WTC11 (cell line): ENCODE measurements at places on chromosomes 6 and 20.

DNA sequence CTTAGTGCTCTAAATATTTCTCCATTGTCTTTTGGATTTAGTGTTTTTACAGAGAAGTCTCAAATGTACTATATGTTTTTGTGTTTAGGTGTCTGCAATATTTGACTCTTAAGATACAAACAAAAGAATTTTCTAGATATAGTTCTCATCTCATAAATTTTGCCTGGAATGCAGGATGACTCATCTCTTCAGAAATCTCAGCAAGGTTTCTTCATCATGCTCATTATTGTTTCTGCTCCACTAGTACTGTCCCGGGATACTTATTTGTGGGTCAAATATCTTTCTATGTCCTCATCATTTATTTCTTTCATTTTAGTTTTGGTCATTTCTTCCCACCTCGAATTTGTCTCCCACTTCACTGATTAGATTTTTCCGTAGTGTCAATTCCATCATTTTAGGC, 9.5 kb downstream of the AHI1 start:
- no peak for DNase-seq

- no peak for DNase-seq
These were observed 25.0 kb downstream of the NDUFAF5 start for GRCh38 chr20:13809855-13810254.

GRCh38 chr6:22042706-22043105, 254.1 kb downstream of the PRL start:
- DNase-seq, result no peak

- DNase-seq, result no peak
These were observed 95.8 kb upstream of the UST start for GRCh38 chr6:148650941-148651505.

GRCh38 chr6:116268589-116269293, 11.0 kb downstream of the TSPYL1 start:
- no peak for DNase-seq

- no peak for DNase-seq
These were observed 391.9 kb downstream of the FRK start for GRCh38 chr6:115668781-115669180.

- no peak for DNase-seq
These were observed 13.3 kb downstream of the NFATC2 start for GRCh38 chr20:51529081-51529681.

DNA sequence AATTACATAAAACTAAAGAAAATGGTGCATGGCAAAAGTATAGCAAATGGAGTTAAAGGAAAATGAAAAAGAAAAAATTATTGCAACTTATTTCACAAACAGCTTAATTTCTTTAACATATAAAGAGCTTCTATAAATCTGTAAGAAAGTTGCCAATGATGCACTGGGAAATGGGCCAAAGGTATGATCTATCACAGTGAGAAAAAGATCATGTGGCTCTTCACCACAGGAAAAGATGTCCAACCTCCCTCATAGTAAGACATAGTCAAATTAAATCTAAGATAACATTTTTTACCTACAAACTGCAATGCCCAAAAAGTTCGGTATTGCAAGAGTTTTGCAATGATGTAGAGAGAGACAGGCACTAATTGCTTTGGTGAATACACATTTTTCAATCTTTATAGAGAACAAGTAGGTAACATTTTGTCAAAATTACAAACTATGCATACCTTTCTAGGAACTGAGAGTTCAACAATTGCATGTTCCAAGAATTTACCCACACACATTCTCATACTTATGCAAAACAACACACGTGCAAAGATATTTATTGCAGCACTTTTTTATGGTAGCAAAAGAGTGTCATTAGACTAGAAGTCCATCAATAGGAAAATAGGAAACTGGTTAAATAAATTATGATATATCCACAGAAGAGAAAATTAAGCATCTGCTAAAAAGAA, 372.6 kb downstream of the QKI start:
- DNase-seq, result no peak

GRCh38 chr20:32140603-32141002, 31.1 kb downstream of the TM9SF4 start:
- no peak for DNase-seq

DNA sequence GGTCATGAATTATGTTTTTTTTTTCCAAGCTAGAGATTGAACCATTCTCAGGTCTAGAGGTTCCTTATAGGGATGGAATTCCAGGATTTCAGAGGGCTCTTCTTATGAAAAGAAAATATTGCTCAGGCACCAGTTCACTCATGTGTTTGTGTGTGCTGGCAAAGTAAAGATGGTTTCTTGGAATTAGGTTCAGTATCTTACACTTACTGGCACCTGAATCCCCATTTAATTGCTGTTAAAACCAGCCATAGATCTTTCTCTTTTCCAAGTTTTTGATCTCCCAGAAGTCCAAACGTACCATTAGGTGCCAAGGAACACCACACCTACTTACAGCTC, 508.4 kb downstream of the CDH26 start:
- no peak for DNase-seq

GRCh38 chr6:149488815-149489214, 4.0 kb upstream of the ZC3H12D start:
- no peak for DNase-seq

- no peak for DNase-seq
These were observed 137.2 kb downstream of the MAP3K4 start for GRCh38 chr6:161128680-161129196.

DNA sequence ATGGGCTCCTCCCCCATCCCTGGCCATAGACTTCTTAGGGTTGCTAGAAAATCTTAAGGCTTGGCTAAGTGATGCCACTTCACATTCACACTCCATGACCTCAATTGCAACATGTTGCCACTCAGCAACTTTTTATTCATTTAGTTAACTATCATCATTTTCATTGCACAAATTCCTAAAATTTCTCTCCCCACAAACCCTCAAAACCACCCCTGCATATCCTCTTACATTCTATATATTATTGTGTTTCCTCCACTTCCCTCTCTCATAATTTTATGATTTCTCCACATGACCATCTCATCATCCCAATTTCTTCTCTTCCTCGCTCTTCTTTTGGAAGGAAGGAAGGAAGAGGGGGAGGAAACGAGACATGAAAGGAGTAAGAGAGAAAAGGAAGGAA, 436.0 kb downstream of the HACE1 start:
- DNase-seq, result no peak

DNA sequence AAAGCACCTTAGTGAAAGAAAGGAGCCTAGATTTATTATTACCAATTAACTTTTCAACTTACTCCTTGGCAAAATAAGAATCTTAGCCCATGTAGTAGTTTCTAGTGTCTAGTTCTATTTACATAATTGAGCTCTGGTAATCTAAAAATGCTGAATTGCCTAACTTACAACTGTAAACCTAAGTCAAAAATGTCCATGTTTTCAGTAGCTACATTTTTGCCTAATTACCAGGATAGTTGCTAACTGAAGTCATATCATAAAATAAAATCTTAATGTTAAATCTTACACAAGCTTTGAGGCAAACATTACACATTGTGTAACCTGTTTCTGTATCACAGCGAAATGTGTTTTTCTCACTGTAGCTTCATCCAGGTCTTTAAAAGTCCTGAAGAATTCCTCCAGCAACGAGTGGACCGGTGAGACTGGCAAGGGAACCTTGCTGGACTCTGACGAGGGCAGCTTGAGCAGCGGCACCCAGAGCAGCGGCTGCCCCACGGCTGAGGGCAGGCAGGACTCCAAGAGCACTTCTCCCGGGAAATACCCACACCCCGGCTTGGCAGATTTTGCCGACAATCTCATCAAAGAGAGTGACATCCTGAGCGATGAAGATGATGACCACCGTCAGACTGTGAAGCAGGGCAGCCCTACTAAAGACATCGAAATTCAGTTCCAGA, 7.6 kb upstream of the CLDN20 start:
- no peak for DNase-seq

- no peak for DNase-seq
These were observed 166.4 kb downstream of the CD24 start for GRCh38 chr6:106807947-106808611.

- no peak for DNase-seq
These were observed 87.8 kb downstream of the CARMIL1 start for GRCh38 chr6:25366903-25367545.

- no peak for DNase-seq
These were observed 25.5 kb downstream of the ENTPD6 start for GRCh38 chr20:25220810-25221591.

- no peak for DNase-seq
These were observed 11.3 kb downstream of the ELMO2 start for GRCh38 chr20:46394872-46395760.

GRCh38 chr6:170143401-170144150, 147.3 kb downstream of the DLL1 start:
- DNase-seq, result no peak

DNA sequence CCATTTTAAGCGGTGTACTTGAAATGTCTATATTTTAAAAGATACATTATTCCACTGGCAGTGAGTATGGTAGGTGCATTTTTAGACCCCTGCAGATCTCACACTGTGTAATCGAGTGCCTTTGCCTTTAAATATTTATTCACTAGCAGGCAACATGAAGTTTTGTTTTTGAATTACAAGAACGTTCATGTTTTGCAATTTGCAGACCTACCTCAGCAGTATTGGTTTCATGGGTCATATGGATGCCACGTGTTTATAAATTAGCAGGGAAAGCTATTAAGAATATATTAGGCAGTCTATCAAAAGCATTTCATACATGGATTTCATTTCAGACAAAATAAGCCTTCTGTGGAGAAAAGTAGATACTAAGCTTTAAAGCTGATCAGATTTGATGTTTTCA, 7.2 kb downstream of the MAP3K4 start:
- DNase-seq, result no peak

GRCh38 chr20:45948742-45949541, 14.5 kb downstream of the PCIF1 start:
- DNase-seq, result no peak

- DNase-seq, result peak; percentile 16
These were observed 64.6 kb downstream of the NUS1 start for GRCh38 chr6:117739869-117740268.

DNA sequence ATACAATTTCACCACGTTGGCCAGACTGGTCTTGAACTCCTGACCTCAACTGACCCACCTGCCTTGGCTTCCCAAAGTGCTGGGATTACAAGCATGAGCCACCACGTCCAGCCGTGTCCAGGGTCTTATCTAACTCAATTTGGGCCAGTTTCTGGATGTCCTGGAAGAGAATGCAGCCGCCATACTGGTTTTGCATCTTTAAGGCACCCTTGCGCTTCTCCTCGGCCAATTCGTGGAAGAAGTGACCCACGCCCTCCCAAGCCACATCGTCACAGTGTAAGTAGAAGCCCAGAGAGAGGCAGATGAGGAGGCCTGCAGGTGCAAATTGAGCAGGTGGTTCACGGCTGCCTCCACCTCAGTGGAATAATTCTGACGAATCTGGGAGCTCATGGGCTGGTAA, 3.7 kb upstream of the ZNF335 start:
- DNase-seq, result no peak

GRCh38 chr6:13729891-13730290, 18.3 kb upstream of the RANBP9 start:
- DNase-seq, result no peak

GRCh38 chr20:13356591-13356990, 135.5 kb downstream of the ISM1 start:
- no peak for DNase-seq

- DNase-seq, result no peak
These were observed 77.8 kb downstream of the BACH2 start for GRCh38 chr6:90218959-90219208.

GRCh38 chr6:157976345-157977175, 5.1 kb upstream of the SYNJ2 start:
- no peak for DNase-seq

GRCh38 chr6:142886431-142887170, 58.4 kb downstream of the HIVEP2 start:
- DNase-seq, result no peak

DNA sequence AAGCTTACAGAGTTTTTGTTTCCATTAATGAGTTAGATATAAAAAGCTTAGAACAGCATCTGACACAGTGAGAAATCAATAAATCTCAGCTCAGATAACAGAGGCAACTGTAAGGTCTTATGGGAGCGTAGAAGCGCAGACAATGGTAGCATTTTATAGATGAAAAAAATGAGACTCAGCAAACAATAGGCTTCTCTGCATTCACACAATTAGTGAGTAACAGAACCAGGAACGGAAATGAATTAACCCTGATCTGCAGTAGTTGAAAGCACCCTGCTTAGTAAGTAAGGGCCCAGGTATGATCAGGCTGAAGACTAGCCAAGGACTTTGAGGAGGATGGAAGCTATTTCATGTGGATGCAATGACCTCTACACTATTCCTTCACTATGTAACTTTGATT, 147.2 kb upstream of the EYA4 start:
- DNase-seq, result no peak

DNA sequence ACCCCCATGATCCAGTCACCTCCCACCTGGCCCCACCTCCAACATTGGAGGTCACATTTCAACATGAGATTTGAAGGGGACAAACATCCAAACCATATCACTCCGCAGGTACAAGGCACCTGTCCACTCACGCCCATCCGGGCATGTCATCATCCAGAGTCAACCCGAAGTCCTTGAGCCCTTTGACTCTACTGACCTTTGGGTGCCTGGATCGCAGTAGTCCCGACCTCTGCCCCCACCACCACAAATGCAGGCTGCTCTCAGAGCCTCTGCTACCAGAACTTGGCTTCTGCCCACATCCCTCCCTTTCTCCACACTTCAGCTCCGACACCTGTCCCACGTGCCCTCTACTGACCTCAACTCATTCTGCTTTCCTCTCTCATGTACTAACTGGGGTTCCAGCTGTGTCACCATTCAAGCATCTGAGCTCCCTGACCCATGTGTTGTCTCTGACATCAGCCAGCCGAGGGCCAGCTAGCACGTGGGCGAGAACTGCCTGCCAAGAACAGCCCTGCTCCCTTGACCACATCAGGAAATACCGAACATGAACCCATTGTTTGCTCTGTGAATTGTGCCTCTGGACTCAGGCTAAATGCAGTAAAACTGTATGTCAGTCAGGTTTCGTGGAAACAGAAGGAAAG, 498.3 kb upstream of the SULF2 start:
- DNase-seq, result no peak

DNA sequence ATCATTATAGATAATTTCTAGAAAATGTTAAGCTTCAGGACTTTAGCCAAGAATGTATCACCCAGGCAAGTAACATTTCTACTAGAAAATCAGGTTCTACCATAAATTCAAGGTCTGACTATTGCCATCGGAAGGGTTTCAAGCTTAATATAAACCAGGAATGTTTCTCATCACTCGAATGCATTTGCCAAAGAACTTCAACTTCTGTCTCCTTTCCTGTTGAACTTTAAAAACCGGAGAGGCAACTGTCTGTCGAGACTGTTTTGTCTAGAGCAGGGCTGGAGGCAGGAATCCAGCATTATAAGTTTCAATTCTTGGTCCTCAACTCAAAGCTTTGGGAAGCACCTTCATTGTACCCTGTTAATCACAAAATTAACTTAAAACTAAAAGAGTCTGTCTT, 264.7 kb downstream of the ZNF217 start:
- DNase-seq, result no peak

DNA sequence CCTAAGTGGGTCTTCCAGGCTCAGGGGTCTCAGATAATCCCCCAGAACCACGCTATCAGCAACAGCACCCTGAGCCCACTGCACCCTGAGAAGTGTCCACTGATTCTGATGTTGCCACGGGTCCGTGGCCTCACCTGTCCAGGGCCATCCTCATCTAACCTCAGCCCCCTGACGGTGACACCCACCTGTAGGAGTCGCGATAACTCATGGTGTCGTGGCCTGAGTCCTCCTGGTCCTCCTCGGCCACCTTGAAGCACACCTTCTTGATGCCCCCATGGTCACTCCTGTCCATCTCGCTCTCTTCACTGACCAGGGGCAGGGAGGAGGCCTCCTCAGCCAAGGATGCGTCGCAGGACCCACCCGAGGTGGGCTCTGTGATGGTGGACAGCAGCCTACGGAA, 182.1 kb downstream of the PREX1 start:
- DNase-seq, result no peak

- no peak for DNase-seq
These were observed 1.6 kb downstream of the CEP43 start for GRCh38 chr6:167000759-167001158.
